ENCODE measurements at places on chromosomes 4 and X.
A peak's percentile ranks its signal among the peaks of the same experiment; 100 is the strongest.

GRCh38 chrX:140701480-140701879, 8.1 kb upstream of the LINC00632 start:
- no peak for DNase-seq

DNA sequence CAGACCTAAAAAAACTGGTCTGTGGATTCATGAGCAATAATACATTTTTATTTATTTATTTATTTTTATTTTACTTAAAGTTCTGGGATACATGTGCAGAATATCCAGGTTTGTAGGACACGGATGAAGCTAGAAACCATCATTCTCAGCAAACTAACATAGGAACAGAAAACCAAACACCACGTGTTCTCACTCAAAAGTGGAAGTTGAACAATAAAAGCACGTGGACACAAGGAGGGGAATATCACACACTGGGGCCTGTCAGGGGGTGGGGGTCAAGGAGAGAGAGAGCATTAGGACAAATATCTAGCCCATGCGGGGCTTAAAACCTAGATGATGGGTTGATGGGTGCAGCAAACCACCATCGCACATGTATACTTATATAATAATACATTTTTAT, 705.9 kb downstream of the RAB28 start:
- no peak for DNase-seq

GRCh38 chrX:81120936-81121371, 80.8 kb downstream of the HMGN5 start:
- DNase-seq, result peak; percentile 14

- DNase-seq, result no peak
Observed at GRCh38 chr4:10856271-10856782, 171.8 kb upstream of the CLNK start.

- peak; percentile 28 for DNase-seq
Observed at GRCh38 chr4:14841801-14842768, 160.2 kb upstream of the CPEB2 start.

- no peak for DNase-seq
Observed at GRCh38 chr4:182225257-182225852, 17.8 kb upstream of the TENM3 start.

- no peak for DNase-seq
Observed at GRCh38 chrX:97685753-97686152, 802.0 kb downstream of the RPA4 start.

DNA sequence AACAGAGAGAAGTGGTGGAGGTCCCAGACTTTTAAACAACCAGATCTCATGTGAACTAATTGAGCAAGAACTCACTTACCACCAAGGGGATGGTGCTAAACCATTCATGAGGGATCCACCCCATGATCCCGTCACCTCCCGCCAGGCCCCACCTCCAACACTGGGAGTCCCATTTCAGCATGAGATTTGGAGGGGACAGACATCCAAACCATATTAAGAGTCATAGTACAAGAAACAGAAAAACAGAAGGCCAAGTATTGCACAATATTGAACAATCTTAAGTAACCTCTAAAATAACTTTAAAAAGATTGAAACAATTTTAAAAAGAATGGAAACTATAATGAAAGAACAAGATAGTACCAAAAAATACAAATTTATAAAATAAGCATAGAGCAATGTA, 110.0 kb downstream of the CBR4 start:
- DNase-seq, result peak; percentile 37

DNA sequence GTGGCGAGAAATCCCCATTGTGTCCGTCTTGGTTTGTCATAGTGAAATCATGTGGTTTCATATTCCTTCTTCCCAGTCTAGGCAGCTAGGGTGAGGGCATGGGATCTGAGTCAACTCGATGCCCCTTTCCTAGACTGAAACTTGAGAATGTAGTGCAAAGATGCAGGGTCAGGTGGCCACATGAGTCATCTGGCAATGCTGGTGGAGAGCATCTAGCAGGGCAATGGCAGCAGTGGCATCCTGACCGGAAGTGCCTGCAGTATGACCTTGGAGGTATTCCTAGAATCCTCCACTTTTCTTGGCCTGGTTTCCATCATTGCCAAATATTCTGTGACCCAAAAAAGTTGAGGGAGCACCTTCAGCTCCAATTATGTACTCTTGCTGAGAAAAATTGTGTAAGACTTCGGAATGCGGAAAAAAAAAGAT, 39.1 kb upstream of the TMEM184C start:
- no peak for DNase-seq

GRCh38 chr4:121726642-121727268, 30.0 kb upstream of the ANXA5 start:
- DNase-seq, result no peak

DNA sequence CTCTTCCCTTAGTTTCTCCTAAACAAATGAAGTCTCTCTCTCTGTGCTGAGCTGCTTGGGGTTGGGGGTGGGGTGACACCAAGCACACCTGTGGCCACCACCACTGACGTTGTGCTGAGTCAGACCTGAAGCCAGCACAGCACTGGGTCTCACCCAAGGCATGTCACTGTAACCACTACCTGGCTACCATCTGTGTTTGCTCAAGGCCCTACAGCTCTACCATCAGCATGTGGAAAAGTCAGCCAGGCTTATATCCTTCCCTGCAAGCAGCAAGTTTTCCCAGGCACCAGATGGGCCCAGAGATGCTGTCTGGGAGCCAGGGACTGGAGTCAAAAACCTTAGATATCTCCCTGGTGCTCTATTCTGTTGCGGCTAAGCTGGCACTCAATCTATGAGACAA, 6.9 kb downstream of the CXCL10 start:
- DNase-seq, result no peak

- DNase-seq, result no peak
Observed at GRCh38 chrX:132292793-132293192, 73.5 kb upstream of the RAP2C start.

DNA sequence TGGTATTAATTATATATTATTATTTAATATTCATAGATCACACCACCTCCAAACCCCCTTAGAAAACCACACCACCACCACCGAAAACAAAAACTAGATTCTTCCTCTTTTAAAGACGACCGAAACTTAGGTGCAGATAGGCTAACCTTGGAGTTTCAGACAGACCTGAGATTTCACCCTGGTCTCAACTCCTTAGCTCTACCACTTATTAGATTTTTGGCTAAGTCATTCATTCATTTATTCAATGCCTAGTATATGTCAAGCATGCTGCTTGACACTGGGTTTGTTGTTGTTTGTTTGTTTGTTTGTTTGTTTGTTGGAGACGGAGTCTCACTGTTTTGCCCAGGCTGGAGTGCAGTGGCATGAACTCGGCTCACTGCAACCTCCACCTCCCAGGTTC, 9.5 kb upstream of the BMP2K start:
- DNase-seq, result no peak

DNA sequence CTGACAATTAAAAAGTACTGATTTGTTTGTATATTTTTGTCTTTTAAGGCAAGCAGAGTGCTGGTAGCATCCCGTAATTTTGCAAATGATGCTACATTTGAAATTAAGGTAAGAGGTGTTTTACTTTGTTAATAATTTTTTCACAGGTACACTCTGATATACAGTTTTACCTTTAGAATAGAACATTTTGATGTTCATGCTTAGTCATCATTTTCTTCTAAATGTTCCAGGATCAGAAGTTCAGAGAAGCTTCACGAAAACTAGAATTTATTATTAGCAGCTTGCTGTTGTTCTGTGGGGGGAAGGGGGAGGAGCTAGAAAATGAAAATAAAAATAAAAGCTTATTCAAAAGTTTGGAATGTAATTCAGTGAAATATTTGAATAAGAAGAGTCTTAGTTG, 5.5 kb downstream of the PDHA1 start:
- no peak for DNase-seq

- DNase-seq, result no peak
Observed at GRCh38 chr4:73897380-73898136, 28.4 kb downstream of the CXCL1 start.

DNA sequence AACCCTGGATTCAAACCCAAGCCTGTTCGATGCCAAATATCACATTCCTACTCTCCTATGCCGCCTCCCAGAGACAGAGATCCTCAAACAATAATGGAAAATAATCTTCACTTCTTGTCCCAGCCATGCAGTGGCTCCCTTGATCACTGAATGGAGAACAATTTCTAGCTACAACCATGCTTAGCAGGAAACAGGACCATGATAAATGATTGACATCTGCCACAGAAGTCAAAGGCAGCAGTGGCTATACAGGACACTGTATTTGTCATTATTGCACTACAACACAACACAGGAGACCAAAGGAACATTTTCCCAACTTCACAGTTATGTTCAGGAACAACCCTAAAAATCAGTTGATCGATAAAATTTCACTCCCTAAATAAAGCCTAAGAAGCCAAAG, 243.3 kb upstream of the SLC7A11 start:
- DNase-seq, result no peak

DNA sequence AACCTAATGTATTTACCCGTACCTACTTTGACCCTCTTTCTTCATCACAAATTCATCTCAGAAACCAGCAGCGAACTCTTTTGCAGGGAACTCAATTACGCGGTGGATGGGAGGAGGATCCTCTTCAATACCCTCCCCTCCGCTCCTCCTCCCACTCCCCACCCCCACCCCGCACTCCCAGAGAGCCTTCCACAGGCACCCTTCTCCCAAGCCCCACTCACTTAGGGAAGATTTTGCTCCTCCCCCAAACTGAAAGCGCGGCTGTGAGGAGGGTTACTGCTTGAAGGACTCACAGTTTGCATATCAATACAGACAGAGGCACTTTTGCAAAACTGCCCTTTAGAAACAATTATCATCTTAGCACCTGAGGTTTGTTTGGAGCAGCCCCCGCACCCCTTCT, 960 bp upstream of the IL1RAPL1 start:
- DNase-seq, result no peak

DNA sequence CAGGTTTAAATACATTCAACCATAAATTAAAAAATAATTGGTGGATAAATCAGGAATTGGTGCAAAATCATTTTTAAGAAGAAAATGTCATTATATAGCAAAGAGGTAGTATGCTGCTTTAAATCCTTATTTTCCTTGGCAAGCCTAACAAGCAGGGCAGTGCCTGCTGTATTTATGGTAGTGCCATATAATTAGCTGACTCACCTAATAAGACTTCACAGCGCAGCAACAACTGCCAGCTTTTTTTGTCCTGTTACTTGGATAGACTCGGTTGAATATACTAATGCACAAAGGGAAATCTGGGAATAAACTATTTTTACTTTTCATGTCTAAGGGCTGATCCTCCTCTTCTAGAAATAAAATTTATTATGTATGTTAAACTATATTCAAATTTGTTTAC, 99.1 kb downstream of the SNCA start:
- DNase-seq, result no peak

GRCh38 chrX:118893923-118894322, 70.3 kb downstream of the ZCCHC12 start:
- no peak for DNase-seq

GRCh38 chr4:168220893-168221292, 97.7 kb downstream of the DDX60 start:
- DNase-seq, result no peak

DNA sequence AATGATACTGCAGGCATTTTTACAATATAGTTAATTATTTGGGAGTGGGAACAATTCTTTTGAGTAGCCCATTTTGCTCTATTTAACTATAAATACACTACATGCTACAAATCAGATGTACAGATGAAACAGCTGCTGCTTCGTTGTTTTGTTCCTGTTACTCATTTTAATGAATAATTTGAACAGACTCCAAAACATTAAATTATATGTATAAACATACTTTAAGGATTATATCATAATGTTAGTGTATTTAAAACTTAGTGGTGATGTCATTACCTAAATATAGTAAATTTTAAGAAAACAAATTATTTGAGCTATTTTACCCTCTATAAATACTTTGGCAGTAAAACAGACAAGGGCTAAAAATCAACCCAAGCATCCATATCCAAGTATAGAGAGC, 60.7 kb downstream of the GAB1 start:
- DNase-seq, result no peak

- no peak for DNase-seq
Observed at GRCh38 chrX:150690126-150690525, 3.1 kb upstream of the MTMR1 start.

- no peak for DNase-seq
Observed at GRCh38 chr4:94757192-94758140, at the start of gene BMPR1B. Gene BMPR1B (plus strand): TSS chr4:94757955. CDS start chr4:95104425, 346,470 bp downstream.

DNA sequence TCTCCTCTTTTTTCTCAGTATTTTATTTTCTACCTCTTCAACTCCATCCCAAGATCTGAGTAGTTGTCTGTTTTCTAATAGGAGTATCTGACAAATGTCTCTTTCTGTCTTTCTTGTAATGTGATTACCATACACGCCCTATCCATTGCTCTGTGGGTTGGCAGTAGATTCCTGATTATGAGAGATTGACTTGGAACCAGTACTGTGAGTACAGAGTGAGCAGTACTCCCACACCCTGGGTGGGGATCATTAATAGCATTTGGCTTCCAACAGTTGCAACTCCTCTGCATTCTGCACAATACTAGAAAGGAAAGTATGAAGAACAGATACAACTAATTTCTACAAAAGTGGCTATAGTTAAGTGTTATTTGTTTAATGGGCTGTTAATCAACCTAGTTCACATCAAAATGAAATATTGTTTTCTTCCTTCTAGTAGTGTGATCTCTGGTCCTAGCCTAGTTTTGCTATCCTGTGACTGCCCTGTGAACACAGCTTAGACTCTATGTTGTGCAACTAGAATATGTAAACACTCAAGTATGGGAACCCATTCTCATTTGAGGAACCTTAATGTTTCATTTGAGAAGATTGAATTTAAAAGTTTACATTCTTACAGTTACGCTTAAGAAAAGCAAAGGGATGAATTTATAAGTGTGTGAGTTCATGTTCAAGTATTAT, 112.9 kb downstream of the PTPN13 start:
- DNase-seq, result no peak

DNA sequence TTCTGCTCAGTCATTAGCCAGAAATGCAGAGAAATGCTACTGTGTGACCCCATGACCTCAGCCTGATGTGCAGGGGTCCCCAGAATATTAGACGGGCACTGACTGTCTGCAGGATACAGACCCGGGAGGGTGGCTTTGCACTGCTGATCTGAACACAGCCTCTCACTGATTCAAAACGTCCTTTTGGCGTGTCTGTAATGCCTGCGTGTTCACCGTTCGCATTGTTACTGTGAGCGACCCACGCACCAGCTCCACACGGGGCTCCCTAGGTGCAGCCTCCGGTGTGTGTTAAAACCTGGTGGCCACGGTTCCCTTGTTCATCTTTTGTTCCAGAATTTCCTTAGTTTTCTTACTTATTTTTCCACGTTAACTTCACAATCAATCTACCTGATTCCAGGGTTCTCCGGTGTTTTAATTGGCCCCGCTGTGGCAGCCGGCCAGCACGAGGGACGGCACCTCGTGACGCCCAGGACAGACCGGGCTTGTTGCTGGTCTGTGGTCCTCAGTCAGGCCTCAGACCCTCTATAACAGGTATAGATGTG, 32.0 kb upstream of the SPON2 start:
- DNase-seq, result peak; percentile 7

GRCh38 chrX:65537229-65537628, 2.6 kb upstream of the LAS1L start:
- DNase-seq, result no peak

- no peak for DNase-seq
Observed at GRCh38 chr4:42348692-42349091, 48.6 kb upstream of the SHISA3 start.

GRCh38 chrX:48786341-48786800, at the start of gene GATA1:
Gene GATA1 (plus strand): TSS chrX:48786590. CDS start chrX:48791110, 4,520 bp downstream.
- DNase-seq, result no peak
